AG08395 (cell line): ENCODE measurements at places on chromosomes 7 and 10.

DNA sequence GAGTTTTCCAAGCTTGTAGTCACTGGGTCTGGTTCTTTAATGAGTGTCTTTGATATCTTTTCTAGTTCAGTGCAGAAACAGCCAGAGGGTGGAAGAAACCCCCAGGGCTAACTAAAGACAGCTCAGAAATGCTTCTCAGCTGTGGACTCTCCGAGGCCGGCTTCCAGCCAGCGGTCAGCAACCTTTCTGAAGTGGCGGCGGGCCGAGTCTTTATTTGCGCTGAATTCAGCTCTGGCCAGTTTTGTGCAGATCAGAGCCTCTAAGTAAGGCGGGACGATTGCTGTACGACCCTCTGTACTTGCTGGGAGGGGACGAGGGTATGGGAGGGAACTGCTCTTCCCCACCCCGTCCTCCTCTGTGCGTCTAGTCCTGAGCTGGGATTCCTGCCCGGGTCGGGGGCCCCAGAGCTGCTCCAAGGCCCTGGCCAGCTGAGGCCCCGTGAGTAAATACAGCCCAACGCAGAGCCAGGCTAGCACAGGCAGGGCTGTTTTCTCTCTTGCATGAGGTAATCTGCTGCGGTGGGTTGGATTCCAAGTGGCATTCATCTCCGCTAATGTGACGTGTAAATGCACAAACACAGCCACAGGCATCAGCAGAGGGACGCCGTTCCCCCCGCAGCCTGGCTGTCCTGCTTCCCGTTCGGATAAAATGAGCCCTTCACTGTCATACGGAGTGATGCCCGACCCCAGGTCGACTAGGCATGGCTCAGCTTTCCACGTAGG lies 159.8 kb downstream of the PIP4K2A start:
- DNase-seq = peak; percentile 71

DNA sequence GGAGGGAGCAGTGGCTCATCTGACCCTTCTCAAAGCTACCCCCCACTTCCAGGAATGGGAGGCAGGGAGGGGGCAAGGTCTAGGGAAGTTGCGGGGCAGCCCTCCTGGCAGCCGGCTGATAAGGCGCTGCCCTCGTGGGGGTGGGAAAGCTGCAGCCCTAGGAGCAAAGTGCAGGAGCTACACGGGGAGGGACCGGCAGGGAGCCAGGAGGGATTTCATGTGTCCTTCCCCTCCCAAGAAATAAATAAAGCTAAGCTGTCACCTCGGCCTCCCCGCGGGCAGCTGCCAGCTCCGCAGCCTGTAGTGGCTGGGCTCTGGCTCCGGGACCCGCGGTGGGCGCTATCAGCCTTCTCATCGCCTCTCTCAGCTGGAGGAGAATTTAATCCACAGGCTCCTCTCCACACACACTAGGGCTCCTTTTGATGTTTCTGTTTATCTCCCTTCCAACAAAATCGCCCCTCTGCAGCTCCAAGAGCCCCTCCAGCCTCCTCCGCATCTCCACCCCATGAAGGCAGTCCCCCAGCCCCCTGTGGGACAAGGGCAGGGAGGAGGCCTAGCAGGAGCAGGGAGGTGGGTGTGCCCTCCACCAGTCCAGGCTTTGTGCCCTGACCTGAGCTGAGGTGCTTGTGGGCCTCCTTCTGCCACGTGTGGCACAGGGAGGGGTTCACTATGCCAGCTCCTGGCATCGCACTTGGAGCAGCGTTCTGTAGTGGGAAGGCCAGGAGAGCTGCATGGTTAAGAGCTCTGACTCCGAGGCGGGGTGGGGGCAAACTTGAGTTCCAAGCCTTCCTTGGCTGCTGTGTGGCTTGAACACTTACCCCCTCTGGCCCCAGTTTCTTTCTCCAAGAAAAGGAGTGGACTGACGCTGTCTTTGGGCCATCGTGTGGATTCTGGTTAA lies 80.5 kb downstream of the C10orf105 start:
- no peak for DNase-seq

DNA sequence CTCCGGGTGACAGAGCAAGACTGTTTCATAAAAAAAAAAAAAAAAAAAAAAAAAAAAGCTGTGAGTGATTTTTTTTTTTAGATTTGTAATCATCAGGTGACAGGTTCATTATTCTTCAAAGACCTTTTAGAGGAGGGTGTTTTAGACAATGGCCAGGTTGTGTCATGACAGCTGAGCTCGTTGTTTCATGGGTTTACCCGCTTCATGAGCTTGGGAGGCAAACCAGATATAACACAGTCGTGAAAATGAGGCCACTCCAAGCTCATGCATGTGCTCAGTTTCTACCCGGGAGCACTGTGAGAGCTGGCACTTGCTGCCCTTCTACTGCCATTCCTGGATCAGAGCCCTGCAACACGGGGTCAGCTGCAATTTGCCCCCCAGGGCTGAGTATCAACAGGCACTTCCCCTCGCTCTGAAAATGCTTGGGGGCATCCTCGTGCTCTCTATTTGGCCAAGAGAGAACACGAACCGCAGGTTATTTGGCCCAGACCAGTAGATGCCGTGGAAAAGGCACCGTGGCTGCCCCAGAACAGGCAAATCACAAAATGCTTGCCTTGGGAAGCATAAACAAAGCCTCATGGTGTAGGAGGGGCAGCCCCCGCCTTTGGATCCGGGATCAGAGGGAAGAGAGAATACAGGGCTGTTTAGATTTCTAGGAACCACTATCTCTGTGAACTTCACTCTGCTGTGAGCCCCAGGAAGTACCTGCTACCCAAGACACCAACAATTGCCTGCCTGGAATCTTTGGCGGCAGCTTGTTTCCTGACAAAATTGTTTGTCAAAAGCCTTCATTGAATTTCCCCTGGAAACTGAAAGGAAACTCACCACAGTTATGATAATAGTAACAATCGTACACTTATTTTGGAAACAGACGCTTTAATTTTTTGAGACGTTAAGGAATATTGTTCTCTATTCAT lies 371.0 kb downstream of the FRMD4A start:
- DNase-seq = no peak

GRCh38 chr10:132867801-132868644 lies 74.3 kb downstream of the CFAP46 start:
- DNase-seq = no peak

GRCh38 chr7:289756-290553 lies at the start of gene FOXL3:
FOXL3 (plus strand) TSS chr7:290170; CDS start chr7:290170, 0 bp downstream.
- no peak for DNase-seq

- DNase-seq = no peak
These were observed 28.6 kb downstream of the MTURN start for GRCh38 chr7:30163231-30163894.

- no peak for DNase-seq
These were observed 27.1 kb upstream of the SOSTDC1 start for GRCh38 chr7:16492513-16493062.

DNA sequence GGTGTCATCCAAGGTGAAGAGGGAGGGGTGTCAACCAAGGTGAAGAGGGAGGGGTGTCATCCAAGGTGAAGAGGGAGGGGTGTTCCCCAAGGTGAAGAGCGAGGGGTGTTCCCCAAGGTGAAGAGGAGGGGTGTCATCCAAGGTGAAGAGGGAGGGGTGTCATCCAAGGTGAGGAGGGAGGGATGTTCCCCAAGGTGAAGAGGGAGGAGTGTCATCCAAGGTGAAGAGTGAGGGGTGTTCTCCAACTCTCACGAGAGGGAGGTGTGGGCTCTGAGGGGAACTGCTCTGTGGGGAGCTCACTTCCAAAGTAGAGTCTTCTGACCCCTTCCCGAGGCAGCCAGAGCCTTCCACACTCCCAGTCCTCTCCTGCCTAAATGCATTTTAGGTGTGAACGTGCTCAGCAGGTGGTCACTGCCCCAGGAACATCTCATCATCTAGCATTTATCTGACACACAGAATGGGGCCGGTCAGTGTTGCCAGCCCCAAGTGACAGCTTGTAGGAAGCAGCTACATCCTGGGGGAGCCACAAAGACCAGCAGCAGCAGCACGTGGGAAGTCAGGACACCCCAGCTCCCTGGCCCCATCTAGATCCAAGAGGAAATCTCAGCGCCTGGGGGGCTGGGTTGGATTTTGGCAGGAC lies 323.8 kb downstream of the GLRX3 start:
- DNase-seq = no peak

GRCh38 chr10:29585488-29585976 lies 49.2 kb downstream of the SVIL start:
- DNase-seq = no peak
